G401 (cell line): ENCODE measurements at places on chromosomes 16 and 17.

DNA sequence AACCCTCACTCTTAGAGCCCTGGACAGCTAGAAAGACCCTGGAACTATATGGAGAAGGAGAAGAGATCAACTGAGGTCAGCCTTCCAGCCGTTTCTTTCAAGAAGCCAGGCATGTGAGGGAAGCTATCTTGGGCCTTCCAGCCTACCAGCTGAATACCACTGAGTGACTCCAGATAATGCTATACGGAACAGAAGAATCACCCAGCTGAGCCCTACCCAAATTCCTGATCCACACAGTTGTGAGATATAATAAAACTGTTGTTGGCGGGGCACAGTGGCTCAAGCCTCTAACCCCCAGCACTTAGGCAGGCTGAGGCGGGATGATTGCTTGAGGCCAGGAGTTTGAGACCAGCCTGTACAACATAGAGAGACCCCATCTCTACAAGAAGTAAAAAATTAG lies 26.2 kb upstream of the MYH10 start:
- DNase-seq: no peak

GRCh38 chr17:27945333-27945616 lies 52.1 kb upstream of the LYRM9 start:
- DNase-seq: no peak

GRCh38 chr17:63082273-63082861 lies 116.3 kb downstream of the TANC2 start:
- DNase-seq: no peak

GRCh38 chr16:27281243-27281642 lies 12.7 kb upstream of the NSMCE1 start:
- DNase-seq: no peak

GRCh38 chr17:77466596-77467223 lies 325.9 kb downstream of the SEC14L1 start:
- no peak for DNase-seq

GRCh38 chr17:65254166-65254565 lies 117.0 kb downstream of the RGS9 start:
- no peak for DNase-seq

- peak; percentile 26 for DNase-seq
These were observed 44.6 kb downstream of the NFAT5 start for GRCh38 chr16:69610356-69610755.

DNA sequence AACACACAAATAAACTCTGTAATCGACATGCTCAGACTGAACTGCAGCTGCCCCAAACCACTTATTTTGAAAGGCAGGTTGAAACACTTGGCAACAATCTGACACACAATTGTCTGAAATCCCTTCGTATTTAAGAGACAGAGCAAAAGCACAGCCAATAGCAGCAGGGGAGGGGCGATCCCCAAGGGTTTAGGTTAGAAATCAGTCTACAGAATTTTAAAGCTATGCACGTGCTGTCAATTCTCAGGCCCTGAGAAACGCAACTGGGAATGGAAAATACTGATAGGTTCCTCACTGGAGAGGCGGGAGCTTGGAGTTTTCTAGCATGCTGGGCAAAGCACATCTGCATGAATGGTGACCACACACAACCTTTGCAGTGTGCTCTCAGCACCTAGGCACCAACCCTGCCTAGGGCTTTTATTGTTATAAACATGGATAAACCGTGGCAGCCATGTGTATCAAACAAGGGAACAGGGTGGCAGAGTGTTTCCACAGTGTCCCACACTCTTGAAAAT lies 168.0 kb downstream of the AATF start:
- DNase-seq: no peak

GRCh38 chr17:75404731-75405364 lies 630 bp downstream of the GRB2 start:
- DNase-seq: peak; percentile 40

GRCh38 chr17:2375406-2375805 lies 25.5 kb downstream of the MNT start:
- DNase-seq: no peak

DNA sequence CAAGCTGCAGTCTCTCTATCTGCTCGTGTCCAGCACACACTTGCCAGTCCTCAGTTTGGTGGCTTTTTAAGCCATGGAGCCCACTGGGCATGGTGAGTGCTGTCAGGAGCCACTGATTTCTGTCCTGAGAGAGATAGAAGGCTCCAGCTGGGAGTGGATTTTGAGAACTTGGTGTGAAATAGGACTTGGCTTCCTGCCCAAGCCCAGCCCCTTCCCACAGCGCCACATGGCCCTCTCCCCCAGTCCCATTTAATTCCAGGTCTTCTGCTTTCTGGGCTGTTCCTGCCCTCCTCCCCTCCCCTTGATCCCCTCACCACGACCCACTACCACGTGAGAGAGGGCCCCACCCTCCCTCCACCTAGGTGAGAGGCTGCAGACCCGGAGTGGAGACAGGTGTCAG lies 14.4 kb upstream of the ABCC3 start:
- no peak for DNase-seq

GRCh38 chr17:6753006-6753445 lies 2.8 kb upstream of the XAF1 start:
- no peak for DNase-seq

DNA sequence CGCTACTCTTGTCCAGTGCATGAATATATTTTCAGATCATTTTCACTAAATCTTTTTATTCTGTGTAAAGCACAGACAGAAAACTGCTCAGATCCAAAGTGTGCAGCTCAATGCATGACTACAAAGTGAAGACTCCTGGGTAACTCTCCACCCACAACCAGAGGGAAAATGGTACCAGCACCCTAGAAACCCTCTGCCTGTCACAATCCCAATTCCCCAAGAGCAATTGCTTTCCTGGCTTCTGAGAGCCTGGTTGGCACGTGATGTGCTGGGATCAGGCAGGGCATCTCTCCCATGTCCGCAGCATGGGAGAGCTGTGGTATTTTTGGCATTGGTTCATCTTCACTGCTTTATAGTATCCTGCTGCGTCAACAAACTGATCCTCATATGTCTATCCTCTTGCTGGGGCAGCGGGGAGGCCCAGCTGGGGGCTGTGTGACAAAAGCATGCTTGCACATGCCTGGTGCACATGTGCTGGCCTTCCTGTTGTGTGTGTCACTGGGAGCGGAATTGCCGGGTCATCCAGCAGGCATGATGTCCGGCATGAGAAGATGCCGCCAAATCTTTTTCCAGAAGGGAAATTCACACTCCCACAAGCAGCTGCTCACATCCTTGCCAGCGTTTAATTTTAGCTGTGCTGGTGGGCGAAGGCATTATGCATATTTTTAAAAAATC lies 278.9 kb upstream of the FOXF1 start:
- DNase-seq: no peak

DNA sequence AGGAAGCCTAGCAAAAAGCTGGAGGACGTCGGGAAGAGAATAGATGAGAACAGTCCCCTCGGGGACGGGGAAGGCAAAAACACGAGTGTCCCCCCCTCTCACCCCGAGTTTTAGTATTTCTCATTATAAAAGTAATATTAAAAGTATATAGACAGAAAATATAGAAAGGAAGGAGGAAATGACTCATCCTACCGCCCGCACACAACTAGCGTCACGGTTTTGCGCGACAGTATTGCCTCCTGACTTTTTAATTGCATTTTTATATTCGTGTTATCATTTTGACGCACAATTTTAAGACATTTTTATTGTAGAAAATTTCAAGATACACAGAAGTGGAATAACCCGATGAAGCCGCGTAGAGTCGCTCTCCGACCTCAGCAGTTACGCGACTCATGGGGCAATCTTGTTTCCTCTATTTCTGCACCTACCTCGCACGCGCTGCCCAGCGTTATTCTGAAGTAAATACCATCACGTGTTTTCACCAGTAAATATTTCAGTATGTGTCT lies 652 bp upstream of the SLC25A19 start:
- peak; percentile 36 for DNase-seq

DNA sequence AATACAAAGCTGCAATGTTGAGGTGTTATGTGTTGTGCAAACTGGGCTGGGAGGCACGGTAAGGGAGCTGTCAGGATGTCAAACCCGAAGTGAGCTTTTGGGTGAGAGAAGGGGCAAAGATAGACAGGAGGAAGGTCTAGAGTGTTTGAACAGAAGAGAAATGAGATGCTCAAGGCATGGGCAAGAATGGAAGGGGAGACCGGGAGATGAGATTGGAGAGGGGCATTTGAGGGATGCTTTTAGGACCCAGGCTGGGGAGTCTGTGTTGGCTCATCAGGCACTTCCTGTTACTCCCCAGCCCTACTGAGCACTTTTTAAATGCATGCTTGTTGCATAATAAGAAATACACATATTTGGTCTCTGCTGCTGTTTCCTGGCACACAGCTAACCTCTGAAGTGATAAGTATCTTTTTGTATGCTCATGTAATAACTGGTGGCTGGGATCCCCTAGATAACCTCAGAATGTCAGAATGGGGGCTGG lies 13.7 kb downstream of the UNC45B start:
- DNase-seq: no peak

DNA sequence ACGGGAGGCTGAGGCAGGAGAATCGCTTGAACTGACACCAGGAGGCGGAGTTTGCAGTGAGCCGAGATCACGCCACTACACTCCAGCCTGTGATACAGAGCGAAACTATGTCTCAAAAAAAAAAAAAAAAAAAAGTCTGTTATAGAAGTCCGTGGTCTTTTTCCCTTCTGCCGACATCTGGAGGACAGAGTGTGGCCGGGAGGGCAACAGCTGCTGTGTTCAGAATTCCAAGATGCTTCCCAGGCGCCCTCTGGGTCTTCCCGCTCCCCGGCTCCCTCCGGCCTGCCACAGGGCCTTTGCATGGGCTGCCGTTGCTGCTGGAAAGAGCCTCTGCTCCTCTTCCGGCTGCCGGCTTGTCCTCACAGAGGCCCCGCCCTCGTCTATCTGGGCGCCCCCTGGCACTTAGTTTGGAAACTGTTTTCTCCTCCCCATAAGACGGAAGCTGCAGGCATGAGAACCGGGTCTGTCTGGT lies 2.4 kb upstream of the CACNA1H start:
- DNase-seq: no peak

DNA sequence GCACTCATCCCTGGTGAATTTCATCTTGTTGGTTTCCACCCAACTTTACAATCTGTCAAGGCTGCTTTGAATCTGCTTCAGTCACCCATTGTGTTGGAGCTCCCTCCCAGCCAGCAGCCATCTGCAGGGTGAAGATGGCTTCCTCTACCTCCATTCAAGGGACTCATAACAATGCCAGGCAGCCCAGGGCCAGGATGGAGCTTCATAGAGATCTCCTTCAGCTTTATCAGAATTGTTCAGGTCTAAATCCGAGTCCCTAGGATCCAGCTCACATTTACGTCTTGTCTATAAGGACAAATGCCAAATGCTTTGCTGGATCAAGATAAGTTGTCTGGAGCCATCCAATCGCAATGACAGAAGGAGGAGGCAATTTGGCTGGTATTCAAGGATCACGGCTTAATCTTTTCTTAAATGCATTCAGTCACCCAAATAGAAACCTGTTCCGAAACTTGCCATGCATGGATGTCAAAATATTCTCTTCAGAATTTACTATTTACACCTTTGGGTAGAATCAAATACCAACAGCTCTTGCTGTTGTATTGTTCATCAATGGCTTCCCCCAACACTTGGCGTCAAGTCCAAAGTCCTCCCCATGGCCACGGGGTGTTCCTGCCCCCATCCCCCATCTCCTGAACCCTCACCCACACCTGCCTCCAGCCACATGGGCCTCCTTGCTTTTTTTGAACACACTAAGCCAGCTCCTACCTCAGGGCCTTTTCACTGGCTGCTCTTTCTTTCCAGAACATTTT lies 3.8 kb upstream of the FAM171A2 start:
- DNase-seq: peak; percentile 92

- no peak for DNase-seq
These were observed 13.9 kb downstream of the CLUH start for GRCh38 chr17:2697611-2698162.

GRCh38 chr17:37541880-37542660 lies 52.4 kb downstream of the DUSP14 start:
- DNase-seq: no peak

DNA sequence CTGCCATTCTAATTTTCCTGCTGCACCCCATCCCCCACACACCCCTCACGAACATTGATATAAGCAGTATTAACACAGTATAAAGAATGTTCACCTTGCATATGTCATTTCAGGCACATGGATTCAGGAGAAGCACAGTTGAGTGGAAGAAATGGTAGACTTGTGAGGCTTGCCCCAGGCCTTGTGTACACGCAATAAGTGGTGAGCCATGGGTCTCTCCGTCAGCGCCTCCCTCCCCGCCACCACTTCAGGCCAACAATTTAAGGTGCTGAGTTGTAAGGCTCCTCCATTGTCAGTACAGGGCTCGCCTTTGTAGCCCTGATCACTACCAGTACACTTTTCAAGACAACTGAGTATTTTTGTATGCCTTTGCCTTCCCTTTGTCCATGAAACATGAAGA lies 12.2 kb upstream of the CLEC18C start:
- no peak for DNase-seq

DNA sequence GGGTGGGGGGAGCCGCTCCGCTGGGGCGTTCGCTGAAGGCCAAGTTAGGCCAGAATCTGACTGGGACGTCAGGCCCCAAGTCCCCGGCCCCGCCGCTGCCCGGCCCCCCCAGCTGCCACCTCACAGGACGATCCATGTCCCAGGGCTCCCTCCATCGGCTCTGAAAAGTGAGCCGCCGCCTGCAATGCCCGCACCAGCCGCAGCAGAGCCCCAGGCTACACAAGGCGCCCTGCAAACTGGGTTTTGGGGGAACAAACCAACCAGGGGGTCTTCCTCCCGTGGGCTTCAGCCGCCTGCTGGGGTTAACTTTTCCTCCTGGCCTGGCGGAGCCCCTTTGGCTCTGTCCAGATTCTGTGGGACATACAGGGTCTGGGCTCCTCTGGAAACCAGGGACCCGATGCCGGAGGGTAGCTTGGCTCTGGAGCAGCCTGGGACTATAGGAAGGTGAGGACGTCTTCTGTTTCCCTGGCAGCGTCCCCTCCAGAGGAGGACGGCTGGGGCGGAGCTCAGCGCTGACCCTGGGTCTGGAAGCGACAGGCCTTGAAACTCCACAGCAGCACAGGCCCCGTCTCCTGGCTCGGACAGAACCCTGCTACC lies 835 bp downstream of the NME4 start:
- peak; percentile 67 for DNase-seq

DNA sequence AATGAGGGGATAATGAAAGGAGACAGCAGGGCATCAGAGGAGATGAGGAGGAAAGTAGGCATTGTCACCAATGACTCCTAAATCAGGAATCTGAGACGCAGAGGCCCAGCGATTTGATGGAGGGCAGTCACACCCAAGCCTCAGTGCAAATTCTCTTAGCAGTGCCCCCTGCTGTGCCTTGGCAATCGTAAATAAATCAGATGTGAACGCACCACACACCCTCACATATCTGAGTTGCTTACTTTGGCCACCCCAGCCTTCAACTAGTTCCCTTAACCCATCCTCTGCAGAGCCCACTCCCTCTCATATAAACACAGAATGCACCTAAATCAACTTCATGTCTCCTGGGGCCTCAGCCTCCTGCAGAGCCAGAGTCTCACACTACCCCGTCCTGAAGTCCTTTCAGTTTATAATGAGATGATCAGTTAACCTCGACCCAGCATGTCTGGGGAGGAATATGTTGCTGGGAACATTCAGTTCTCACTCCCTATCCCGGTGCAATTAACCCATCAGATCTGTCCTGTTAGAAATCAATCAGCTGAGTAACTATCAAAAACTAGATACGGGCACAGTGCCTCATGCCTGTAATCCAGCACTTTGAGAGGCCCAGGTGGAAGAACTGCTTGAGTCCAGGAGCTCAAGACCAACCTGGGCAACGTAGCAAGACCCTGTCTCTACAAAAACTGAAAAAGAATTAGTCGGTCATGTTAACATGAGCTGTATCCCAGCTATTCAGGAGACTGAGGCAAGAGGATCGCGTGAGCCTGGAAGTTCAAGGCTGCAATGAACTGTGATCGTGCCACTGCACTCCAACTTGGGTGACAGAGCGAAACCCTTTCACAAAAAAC lies 78.4 kb downstream of the SLC39A11 start:
- no peak for DNase-seq
